ENCODE measurements at places on chromosomes 7 and 10. TPM values are rescaled to one million over a fixed set of nuclear protein-coding genes. Genes with fewer than 3 reads are reported as not detected.

The STK31 gene
- polyA plus RNA-seq, result 2.1 TPM

The TAS2R3 gene
- polyA plus RNA-seq, result 0.66 TPM

The ATG9B gene
- 0.72 TPM for polyA plus RNA-seq

The GPC2 gene
- 10.1 TPM for polyA plus RNA-seq

The FBXO24 gene
- 2.3 TPM for polyA plus RNA-seq

The INMT gene
- 11.9 TPM for polyA plus RNA-seq

Data from hindlimb muscle (tissue), 1 donor.